ENCODE measurements at places on chromosomes 11 and 22. TPM values are rescaled to one million over a fixed set of nuclear protein-coding genes. Genes with fewer than 3 reads are reported as not detected.
A peak's percentile ranks its signal among the peaks of the same experiment; 100 is the strongest.

DNA sequence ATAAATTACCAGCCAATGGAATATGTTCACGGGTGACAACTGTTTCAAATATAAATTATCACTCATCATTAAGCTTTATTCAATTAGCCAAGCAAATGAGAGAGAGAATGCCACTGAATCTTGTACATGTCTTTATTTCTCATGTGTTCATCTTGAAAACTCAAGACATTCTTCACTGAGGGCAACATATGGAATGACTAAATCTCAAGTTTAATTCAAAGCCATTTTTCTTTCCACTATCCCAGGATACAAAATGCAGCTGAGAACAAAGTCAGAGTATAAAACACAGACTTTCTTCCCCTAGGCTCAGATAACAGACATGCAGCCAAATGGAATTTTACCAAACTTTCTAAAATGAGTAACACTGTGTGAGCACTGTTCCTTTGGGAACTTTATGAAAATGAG, 12.1 kb upstream of the BBOX1 start:
- H3K27ac ChIP-seq = no peak overlapping the region
- no peaks in the 10 kb centered on the region for H3K36me3 ChIP-seq
- no peaks in the 10 kb centered on the region for H3K27me3 ChIP-seq
- H3K4me1 ChIP-seq = no peaks in the 10 kb centered on the region

DNA sequence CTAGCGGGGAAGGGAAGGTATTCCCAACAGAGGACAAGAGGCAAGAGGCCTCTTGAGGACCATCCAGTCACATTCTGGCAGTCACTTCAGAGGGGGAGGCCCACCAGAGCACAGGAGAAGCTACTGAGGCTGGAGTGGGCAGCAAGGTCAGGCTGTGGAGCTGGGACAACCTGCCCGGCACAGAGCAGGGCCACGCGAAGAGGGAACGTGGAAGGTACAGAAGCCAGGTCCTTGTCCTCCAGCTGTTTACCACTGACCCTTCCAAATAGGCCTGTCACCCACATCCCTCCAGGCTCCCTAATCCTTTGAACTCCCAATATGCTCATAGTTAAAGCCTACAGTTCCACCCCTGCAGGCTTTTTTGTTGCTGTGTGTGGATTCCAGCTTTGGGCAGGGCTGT, 76.9 kb downstream of the IGLL1 start:
- no peaks in the 10 kb centered on the region for H3K27me3 ChIP-seq
- H3K27ac ChIP-seq = no peak overlapping the region
- H3K4me3 ChIP-seq = no peak overlapping the region
- no peaks in the 10 kb centered on the region for H3K4me1 ChIP-seq
- H3K36me3 ChIP-seq = no peaks in the 10 kb centered on the region

DNA sequence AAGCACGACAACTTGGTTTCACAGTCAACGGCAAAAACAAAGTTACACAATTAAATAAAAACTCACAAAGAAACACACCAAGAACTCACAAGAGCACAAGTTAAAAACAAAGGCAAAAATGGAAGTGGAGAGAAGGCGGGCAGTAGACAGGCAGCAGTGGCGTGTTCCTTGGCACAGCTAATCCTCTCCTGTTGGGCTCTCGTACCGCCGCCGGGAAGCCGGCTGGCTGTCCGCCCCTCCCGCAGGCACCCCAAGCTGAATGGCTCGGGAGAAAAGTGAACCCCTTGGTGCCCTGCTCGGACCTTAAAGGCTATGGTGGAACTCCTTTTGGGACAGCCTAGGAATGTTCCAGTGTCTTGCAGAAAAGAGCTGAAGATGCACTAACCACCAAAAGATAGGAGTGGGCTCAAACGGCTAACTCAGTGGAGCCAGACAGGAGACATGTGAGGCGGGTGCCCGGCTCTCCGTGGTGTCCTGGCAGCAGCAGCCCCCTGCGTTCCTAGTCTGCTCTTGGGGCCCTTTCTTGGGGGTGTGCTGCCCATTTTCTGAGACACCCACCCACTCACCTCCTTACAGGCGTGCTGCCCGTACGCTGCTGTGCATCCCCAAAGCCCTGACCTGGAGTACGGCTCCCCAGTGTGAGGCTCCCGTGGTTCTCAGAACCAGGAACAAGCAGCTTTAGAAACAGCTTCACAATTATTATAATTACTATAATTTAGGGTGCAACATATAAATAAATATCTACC, 86.1 kb upstream of the BID start:
- H3K36me3 ChIP-seq = peaks cover 7% of the 10 kb centered on the region
- no peaks in the 10 kb centered on the region for H3K27me3 ChIP-seq
- no peak overlapping the region for H3K4me3 ChIP-seq
- DNase-seq = no peak
- no peaks in the 10 kb centered on the region for H3K4me1 ChIP-seq

- no peaks in the 10 kb centered on the region for H3K36me3 ChIP-seq
Measured at GRCh38 chr11:36953976-36954375, 355.9 kb upstream of the RAG2 start.

DNA sequence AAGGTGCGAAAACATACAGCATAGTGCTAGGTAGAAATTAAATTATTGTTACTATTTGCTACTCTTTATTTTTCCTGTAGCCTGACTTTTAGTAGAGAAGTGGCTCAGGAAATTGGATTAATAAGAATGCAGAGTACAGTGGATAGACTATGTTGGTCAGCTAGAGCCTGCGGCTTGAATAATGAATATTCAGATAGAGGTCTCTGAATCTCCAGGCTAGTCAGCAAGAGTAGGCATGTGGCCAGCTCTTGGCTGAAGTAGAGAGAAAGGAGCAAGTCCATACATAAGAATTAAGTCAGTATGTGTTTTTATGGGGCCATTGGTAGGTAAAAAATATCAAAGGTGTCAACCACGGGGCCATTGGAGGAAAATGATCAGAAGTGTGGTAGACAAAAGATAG, 413.5 kb downstream of the NELL1 start:
- H3K27ac ChIP-seq = no peak overlapping the region
- DNase-seq = no peak
- H3K36me3 ChIP-seq = no peaks in the 10 kb centered on the region
- H3K4me1 ChIP-seq = no peaks in the 10 kb centered on the region
- no peak overlapping the region for H3K4me3 ChIP-seq
- no peaks in the 10 kb centered on the region for H3K27me3 ChIP-seq

DNA sequence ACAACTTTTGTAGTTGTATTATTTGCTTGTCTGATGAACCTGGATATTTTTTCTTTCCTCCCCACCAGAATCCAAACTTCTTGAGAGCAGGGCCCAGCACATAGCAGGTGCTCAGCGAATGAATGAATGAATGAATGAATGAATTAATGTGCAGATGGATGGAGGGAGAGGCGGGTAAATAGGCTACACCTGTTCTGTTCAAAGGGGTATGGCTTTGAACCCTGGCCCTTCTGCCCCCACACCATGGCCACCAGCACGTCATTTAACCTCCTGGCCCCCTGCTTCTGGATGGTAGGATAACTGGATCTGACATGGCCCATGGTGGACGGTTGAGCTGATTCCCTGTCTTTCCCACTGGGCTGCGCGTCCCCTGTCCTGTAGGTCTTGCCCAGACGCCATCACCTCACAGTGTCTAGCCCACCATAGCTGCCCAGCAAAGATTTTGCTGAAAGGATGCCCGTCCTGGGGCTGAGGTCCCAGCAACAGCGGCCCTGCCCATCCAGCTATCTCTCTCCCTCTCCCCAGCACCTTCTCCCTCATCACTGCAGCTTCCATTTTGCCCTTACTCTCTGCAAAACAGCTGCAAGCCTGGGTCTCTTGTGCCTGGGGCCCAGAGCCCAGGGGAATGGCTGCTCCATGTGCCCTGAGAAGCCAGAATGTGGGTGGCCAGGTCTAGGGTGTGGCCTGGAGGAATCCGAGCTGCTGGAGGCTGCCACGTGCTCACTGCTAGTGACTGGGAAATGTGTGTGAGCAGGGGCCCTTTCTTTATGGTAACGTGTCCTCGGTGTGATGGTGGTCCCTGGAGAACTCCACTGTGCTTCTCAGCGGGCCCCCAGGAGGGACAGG, 49.3 kb upstream of the LINC01488 start:
- no peaks in the 10 kb centered on the region for H3K4me1 ChIP-seq
- H3K27me3 ChIP-seq = no peaks in the 10 kb centered on the region
- no peak overlapping the region for H3K27ac ChIP-seq
- H3K36me3 ChIP-seq = no peaks in the 10 kb centered on the region
- DNase-seq = no peak
- H3K4me3 ChIP-seq = no peak overlapping the region

DNA sequence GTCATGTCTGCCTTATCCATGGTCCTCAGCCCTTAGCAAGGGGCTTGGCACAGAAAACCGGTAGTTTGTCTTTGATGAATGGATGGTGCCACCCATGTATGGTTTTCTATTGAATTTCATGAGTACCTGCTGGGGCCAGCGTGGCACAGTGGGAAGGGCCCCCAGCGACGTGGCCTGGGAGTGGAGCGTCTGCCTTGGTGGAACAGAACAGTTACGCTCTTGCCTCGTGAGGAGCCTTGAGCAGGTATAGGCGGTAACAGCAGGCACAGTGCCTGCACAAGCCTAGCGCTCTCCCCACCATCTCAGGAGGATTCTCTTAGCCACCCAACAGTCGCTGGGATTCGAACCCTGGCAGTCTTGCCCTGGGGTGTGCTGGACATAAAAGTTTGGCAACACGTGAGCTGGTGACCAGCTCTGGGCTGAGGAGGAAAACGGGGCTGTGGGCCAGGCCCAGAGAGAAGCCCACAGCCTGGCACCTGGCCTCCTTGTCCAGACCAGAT, 3.0 kb upstream of the SSH3 start:
- peaks cover 9% of the 10 kb centered on the region for H3K4me1 ChIP-seq
- DNase-seq = no peak
- H3K27me3 ChIP-seq = no peaks in the 10 kb centered on the region
- H3K27ac ChIP-seq = no peak overlapping the region
- no peak overlapping the region for H3K4me3 ChIP-seq
- peaks cover 11% of the 10 kb centered on the region for H3K36me3 ChIP-seq

- no peak overlapping the region for H3K4me3 ChIP-seq
- no peaks in the 10 kb centered on the region for H3K4me1 ChIP-seq
- DNase-seq = no peak
- H3K27ac ChIP-seq = no peak overlapping the region
Measured at GRCh38 chr11:44366741-44367140, 56.8 kb upstream of the ALX4 start.

GRCh38 chr11:8290081-8290810, 26.6 kb upstream of the LMO1 start:
- H3K4me1 ChIP-seq = no peaks in the 10 kb centered on the region
- no peaks in the 10 kb centered on the region for H3K36me3 ChIP-seq
- no peak overlapping the region for H3K4me3 ChIP-seq
- H3K27me3 ChIP-seq = no peaks in the 10 kb centered on the region
- DNase-seq = no peak

GRCh38 chr11:46710821-46711269, 8.2 kb upstream of the F2 start:
- H3K4me1 ChIP-seq = peaks cover 17% of the 10 kb centered on the region
- H3K27ac ChIP-seq = peak overlapping the region; percentile 79
- peak; percentile 97 for DNase-seq
- H3K4me3 ChIP-seq = no peak overlapping the region
- peaks cover 3% of the 10 kb centered on the region for H3K36me3 ChIP-seq

DNA sequence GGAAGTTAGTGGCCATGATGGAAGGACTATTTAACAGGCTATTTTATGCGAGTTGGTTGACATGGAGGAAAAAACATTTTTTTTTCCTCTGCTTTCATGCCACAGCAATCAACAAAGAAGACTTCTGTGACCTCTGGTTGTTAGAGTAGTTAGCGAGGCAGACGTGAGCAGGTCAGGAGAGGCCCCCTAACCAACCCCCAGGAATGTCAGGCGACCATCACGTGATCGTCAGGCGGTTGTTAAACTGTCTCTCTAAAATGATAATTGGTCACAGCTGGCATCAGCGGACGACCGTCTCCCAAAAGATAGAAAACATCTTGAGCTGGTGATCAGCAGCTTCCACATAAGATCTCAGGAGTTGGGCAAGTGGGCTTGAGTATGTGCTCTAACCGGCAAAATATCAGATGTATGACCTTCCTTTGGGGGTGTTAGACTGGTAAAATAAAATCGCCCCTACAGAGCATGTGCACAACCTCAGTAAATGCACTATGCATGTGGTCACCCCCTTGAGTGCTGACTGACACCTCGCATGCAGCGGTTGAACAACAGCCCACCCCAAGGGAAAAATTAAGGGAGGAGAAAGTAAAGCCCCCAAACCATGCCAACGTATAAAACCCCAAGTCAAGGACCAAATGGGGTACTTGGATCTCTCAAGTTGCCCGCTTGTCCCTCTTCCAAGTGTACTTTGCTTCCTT, 20.9 kb upstream of the NARS2 start:
- no peaks in the 10 kb centered on the region for H3K4me1 ChIP-seq
- no peak for DNase-seq
- H3K36me3 ChIP-seq = no peaks in the 10 kb centered on the region
- no peaks in the 10 kb centered on the region for H3K27me3 ChIP-seq
- no peak overlapping the region for H3K4me3 ChIP-seq

DNA sequence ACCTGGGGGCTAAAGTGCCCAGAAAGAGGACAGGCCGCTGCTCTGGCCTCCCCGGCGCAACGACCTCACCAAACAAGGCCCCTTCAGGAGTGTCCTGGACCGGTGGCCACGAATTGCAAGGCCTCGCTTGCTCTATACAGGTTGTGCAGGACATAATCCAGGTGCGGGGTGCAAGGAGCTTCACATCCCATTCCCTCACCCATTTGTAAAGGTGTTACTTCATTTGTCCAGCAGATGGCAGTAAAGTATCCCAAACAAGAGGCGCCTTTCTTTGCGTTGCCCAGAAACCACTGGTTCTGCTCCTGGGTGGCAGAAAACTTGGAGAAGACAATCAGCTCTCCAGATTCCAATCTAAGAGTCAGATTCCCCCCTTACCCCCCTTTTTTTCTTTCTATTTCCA, 35.9 kb upstream of the PRDM11 start:
- no peak overlapping the region for H3K27ac ChIP-seq
- H3K4me1 ChIP-seq = no peaks in the 10 kb centered on the region
- peaks cover 4% of the 10 kb centered on the region for H3K27me3 ChIP-seq
- peak; percentile 48 for DNase-seq
- H3K4me3 ChIP-seq = no peak overlapping the region
- no peaks in the 10 kb centered on the region for H3K36me3 ChIP-seq

GRCh38 chr22:43451371-43452050, 39.7 kb downstream of the MPPED1 start:
- no peaks in the 10 kb centered on the region for H3K4me1 ChIP-seq
- no peak overlapping the region for H3K4me3 ChIP-seq
- H3K27me3 ChIP-seq = no peaks in the 10 kb centered on the region
- no peak for DNase-seq

The C11orf52 gene
- 0.51 TPM for total RNA-seq

The TRIM49 gene
- total RNA-seq = not detected

GRCh38 chr11:35526370-35526792, 965 bp upstream of the PAMR1 start:
- peak; percentile 61 for DNase-seq
- peaks cover 31% of the 10 kb centered on the region for H3K4me1 ChIP-seq
- H3K36me3 ChIP-seq = no peaks in the 10 kb centered on the region
- no peaks in the 10 kb centered on the region for H3K27me3 ChIP-seq
- H3K4me3 ChIP-seq = peak overlapping the region; percentile 90

GRCh38 chr11:65417702-65418430, 4.7 kb upstream of the NEAT1 start:
- peak overlapping the region; percentile 100 for H3K27ac ChIP-seq
- H3K4me1 ChIP-seq = peaks cover 39% of the 10 kb centered on the region
- no peak overlapping the region for H3K4me3 ChIP-seq
- no peaks in the 10 kb centered on the region for H3K27me3 ChIP-seq
- DNase-seq = peak; percentile 40

Measured in fibroblast of lung (primary cell).